ENCODE measurements at places on chromosomes 7 and 10.

- no peak for DNase-seq
These were observed 7.6 kb upstream of the BAG3 start for GRCh38 chr10:119643306-119644204.

DNA sequence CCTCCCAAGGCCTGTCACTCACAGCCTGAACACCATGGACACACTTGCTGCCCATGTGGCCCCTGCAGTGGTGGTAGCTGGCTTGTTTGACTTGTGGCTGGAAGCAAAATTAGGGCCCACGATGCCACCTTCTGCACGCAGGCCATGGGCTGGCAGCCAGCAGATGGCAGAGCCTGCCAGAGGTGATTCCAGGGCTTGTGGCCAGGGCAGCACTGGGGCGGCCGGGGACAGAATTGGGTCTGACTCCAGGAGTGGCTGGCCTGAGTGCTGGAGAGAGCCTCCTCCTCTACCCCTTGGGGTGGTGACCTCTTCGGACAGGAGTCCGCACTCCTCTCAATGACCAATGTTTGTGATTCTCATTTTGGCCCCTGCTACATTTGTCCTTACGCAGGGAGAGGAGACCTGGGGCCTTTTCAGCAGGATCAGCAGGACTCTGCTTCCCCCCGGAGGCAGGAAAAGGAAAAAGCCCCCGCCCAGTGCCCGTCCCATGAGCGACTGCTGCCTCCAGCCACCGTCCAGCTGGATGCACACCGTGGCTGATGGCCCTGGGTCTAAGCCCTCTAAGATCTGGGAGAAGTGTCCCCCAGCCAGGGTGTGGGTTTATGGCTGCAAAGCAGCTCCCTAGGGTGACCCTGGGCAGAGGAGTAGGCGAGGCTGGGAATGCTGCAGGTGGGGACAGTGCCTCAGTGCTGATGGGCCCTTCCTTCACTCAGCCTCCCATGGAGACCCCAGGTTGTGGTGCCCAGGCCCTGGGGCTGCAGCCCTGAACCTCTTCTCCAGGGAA is 26.5 kb downstream of the DNAJB12 start:
- no peak for DNase-seq

DNA sequence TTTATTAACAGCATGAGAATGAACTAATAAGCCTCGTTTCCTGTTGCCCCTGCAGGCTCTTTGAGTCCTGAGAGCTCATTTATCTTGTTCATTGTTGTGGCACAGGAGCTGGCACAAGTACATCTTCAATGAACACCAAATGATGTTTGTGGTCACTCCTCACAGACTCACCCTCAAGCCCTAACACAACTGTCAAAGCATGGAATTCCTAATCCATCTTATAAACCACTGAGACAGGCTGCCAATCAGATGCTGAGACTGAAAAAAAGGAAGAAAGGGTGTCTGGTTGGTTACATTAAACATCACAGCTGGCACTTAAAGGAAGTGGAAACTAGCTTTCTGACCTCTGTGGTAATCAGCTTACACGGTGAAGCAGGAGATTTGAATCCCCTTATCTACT is 7.7 kb upstream of the CCDC172 start:
- DNase-seq, result no peak

- DNase-seq, result no peak
These were observed 2.2 kb upstream of the FOXI2 start for GRCh38 chr10:127734753-127735152.

- no peak for DNase-seq
These were observed 82.2 kb downstream of the SORBS1 start for GRCh38 chr10:95478935-95479334.

DNA sequence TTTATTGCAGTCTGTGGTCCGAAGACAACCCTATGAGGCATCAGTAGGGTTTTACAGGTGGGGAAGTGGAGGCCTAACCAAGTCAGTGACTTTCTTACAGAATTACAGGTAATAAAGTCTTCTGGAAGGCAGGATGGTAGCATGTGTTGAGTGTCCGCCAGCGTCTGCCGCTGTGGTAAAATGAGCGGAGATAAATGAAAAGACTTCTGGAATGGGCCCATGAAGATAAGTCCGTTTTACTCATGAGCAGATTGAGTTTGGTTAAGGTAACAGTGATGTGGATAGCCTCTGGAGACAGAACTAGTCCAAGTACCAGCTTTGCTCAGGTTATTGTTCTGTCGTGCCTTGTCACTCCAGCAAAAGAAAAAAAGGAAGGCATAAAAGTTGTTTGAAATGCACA is 966 bp downstream of the FBH1 start:
- no peak for DNase-seq

GRCh38 chr10:35607475-35608327 is 2.6 kb downstream of the GJD4 start:
- peak; percentile 58 for DNase-seq

DNA sequence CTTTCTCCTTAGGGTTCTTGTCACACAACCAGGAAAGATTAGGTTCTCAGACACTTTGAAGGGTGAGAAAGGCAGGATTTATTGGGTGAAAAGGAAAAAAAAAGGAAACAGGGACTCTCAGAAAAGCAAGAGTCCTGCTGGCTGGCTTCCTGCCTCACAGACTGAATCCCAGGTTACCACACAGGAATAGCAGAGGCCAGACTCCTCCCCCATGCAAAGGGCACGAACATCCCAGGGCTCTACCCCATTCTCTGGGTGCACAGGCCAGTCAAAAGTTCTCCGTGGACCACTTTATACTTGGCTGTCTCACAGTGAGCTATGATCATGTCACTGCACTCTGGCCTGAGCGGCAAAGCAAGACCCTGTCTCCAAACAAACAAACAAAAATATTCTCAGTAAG is 42.6 kb downstream of the HOXA1 start:
- DNase-seq, result no peak

- DNase-seq, result no peak
These were observed 171.0 kb upstream of the ZNF32 start for GRCh38 chr10:43819464-43820230.

DNA sequence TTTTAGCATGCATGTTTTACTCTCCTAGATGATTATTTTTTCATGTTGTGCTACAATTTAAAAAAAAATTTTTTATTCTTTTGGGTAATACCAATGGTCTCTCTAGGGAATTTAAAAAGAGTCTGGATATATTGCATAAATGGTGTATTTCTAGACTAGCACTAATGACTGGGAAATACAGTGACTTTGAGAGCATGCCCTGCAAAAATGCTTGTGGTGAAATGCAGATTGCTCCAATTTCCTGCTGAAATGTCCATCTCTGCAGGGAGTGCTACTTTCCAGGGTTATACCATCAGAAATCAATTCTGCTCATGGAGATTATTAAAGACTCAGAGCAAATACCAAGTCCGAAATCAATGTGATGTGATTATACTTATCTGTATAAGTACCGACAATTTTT is 186.1 kb downstream of the PRKG1 start:
- DNase-seq, result no peak

GRCh38 chr10:34121125-34121753 is 693.9 kb downstream of the PARD3 start:
- no peak for DNase-seq

DNA sequence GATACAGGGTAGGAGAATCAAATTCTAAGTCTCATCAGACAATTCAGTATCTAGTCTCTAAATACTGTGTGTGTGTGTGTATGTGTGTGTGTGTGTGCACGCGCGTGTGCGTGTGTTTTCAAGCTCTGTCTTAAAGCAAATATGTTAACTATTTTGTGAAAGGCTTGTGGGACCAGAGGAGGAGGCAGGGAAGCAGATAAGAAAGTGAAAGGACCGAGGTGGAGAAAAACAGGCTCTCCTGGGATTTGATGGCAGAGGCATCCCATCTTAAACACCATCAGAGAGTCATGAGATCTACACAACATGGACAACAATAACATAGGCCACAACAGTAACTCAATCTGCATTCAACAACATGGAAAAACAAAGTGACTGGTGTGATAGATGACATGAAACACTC is 67.1 kb downstream of the PIP4K2A start:
- DNase-seq, result no peak

GRCh38 chr10:121288864-121289661 is 309.2 kb downstream of the FGFR2 start:
- DNase-seq, result no peak

DNA sequence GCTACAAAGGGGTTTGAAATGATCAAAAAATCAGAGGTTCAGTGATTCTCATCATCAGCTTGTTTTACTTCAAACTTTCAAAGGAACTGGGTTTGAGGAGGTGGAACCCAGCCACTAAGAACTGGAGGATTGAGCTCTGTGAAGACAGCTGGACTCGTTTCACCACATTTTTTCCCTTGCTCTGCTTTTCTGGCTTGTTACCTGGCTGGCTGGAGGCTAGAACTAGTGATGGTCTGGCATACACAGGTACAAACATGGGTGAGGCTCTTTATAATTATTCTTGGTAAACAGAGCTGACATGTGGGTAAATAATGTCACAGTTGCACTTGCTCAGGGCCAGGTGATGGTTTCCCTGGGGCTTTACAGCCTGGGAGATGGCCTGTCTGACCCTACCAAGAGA is 352.5 kb downstream of the FGFR2 start:
- DNase-seq, result no peak

DNA sequence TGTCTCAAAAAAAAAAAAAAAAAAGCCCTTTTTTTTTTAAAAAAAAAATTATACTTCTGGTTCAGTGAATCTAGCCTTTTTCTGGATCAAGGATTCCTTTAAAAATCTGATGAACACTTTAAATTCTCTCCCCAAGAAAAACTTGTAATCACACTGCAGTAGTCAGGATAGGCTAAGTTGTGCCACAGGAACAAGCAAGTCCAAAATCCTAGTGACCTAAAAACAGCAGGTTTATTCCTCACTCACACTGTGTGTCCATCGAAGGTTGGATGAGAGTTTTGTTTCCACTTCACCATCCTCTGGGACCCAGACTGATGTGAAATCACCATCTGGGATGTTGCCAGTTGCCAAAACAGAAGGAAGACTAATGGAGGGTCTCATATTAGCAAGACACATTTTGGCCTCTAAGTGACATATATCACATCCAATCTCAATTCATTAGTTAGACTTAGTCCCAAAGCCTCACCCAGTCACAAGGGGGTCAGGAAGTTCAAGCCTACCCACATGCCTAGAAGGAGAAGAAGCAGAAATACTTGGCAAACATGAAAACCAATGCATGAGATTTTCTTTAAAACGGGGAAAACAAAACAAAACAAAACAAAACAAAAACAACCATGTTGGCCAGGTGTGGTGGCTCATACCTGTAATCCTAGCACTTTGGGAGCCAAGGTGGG is 32.7 kb downstream of the CYP17A1 start:
- no peak for DNase-seq

- DNase-seq, result no peak
These were observed 454.7 kb upstream of the FOXK1 start for GRCh38 chr7:4227105-4228010.

DNA sequence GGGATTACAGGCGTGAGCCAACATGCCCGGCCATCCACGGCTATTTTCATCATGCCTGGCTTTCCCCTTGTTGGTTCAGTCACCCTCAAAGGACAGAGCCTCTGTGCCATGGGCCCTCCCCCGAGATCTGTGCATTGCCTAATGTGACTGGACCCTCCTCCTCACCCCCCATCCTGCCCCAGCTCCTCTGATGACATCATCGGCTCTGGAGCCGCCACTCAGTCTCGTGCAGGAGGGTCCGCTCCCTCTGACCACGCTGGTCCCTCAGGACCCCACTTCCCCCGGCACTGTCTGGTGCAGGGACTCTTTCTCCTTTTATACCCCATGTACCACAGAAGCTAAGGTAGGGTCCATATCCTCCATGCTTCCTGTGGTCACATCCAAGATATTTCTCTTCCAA is 33.2 kb upstream of the BAIAP2L1 start:
- no peak for DNase-seq

GRCh38 chr10:58396057-58396456 is 10.8 kb downstream of the TFAM start:
- DNase-seq, result no peak

DNA sequence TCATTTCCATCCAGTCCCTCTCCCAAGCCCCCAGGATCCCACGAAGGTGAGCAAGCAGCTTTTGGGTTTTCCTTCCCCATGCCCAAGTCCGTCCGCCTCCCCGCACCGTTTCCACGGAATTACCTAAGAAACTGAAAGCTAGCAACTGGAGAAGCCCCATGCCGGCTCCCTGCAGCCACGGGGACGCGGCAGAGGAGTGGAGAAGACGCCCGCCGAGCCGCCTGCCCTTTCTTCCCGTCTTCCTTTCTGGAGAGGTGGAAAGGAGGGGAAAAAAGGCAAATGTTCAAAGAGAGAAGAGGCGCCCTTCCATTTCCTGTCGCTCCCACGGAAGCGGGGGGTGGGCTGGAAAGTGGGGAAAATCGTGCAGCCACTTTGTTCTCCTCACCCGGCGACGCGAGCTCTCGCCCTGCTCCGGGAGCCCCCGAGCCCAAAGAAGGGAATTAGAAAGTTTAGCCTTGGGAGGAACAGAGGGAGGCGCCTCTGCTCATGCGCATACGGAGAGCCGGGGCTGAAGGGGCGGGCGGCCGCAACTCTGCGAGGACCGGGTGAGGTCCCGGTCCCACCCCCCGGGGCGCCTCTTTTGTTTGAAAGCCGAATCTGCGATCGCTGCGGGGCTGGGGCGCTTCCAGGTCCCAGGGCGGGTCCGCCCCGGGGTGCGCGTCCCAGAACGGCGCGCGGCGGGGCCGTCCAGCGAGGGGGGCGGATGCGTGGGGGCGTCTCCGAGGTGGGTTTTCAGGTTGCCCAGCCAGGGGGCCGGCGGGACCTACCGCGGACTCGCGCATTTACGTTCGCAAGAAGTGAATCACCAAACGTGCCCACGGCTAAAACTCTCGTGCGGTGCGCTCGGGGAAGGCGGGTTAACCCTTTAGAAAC is at the start of gene LAMB1:
TSS of gene LAMB1 (minus strand) at position 436 of the 873 bp plus-strand sequence. CDS start at position 160, 276 bp downstream.
- DNase-seq, result peak; percentile 59

GRCh38 chr10:50336140-50336539 is 84.8 kb upstream of the ASAH2 start:
- DNase-seq, result no peak

DNA sequence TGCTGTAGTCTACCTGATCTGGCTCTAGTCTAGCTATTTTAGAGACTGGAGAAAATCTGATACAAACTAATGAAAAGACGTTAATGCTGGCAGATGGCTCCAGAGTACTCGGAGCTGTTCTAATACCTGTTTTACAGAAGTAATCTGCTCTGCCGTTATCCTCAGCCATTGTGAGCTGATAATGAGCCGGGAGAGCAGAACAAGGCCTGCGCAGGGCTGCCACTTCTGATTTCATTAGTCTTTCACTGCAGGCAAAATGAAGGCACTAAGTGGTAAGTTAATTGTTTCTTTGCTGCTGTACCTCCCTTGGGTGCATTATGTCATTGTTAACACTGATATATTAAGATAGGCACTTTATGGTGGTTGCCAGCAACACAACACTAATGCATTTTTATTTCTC is 456.4 kb upstream of the PFKP start:
- no peak for DNase-seq

DNA sequence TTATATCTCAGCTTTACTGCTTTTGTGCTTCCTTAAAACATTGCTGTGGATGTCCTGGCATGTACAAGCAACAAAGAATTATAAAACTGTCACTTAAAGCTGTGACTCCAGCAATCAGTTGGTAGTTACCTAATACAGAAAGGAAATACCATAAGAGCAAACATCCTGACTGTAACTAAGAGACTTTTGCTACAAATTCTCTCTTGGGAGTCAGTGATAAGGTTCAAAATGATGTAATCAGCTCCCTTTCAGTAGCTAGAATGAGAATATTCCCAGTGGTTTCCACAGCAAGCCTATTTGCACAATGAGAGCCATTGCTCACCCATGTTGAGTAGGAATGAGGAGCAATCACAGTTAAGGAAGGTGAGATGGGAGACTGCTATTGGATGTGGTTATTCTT is 7.6 kb downstream of the PNLIPRP1 start:
- DNase-seq, result no peak

GRCh38 chr10:61318429-61318828 is 134.8 kb downstream of the TMEM26 start:
- DNase-seq, result no peak
